Stimulated activated CD8-positive, alpha-beta memory T cell treated with anti-CD3 and anti-CD28 coated beads, Interleukin-4, amount 100 ng/mL, for 24 hours (primary cell): ENCODE measurements at places on chromosomes 2 and 18.
A peak's percentile ranks its signal among the peaks of the same experiment; 100 is the strongest.

- no peak for DNase-seq
Observed at GRCh38 chr2:40123746-40124145, 328.1 kb downstream of the SLC8A1 start.

GRCh38 chr2:61937886-61938285 lies 32.4 kb downstream of the COMMD1 start:
- no peak for DNase-seq

DNA sequence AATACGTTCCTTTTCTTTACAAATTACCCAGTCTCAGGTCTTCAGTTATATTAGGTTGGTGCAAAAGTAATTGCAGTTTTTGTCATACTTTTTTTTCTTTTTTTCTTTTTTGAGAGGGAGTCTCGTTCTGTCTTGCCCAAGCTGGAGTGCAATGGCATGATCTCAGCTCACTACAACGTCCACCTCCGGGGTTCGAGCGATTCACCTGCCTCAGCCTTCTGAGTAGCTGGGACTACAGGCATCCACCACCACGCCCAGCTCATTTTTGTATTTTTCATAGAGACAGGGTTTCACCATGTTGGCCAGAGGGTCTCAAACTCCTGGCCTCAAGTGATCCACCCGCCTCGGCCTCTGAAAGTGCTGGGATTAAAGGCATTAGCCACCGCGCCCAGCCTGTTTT lies 43.8 kb upstream of the ASAP2 start:
- DNase-seq = no peak

DNA sequence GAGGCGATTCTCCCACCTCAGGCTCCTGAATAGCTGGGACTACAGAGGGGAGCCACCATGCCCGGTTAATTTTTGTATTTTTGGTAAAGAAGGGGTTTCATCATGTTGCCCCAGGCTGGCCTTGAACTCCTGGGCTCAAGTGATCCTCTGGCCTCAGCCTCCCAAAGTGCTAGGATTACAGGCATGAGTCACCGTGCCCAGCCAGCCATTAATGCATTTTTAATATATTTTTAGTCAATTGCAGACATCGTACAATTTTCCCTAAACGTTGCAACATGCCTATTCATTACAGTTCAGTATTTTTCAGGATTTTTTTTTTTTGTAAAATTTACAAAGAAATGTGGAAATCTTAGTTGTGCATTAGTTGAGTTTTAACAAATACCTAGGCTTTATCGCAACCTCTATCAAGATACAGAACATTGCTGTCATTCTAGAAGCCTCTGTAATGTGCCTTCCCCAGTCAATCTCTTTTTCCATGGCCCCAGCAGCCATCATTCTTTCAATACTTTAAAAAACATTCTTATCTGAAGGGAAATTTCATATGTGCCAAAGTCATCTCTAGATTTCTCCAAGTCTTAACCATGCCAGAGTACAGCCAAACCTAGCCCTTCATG lies 14.7 kb downstream of the NABP1 start:
- no peak for DNase-seq

DNA sequence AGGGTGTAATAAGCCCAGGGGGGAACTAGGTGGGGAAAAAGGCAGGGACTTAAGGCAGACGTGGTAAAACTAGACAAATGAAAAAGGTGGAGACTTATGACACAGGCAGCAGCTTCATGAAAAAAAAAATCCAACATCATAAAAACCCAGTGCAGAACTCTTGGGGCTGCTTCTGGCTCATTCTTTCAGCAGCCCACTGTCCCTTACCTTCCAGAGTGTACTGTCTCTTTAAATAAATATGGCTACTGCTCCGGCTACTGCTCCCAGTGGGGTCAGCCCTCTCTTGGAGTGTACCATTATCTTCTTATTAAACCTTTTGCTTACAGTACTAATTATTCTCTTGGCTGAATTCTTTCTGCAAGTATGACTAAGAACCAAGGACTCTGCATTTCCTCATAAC lies 699.5 kb downstream of the DSC3 start:
- no peak for DNase-seq

DNA sequence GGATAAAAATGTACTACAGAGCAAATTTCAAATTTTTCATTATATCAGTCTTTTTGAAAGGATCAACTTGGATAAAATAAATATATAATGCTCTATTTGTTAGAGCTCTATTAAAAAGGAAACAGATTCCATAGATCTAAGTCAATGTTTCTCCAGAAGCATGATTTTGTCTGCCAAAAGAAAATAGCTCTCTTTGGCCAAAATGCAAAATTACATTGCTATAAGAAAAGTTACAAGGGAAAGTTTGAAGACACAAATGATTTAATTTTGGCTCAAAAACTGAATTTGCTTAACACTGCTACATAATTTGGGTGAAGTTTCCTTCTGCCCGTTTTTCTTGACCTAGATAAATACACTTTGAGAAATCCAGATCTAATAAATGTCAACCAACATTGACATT lies 15.7 kb downstream of the C2orf69 start:
- DNase-seq = no peak

GRCh38 chr2:111029181-111029927 lies 91.4 kb upstream of the BCL2L11 start:
- no peak for DNase-seq

GRCh38 chr2:61018318-61018755 lies 282 bp upstream of the PUS10 start:
- no peak for DNase-seq

DNA sequence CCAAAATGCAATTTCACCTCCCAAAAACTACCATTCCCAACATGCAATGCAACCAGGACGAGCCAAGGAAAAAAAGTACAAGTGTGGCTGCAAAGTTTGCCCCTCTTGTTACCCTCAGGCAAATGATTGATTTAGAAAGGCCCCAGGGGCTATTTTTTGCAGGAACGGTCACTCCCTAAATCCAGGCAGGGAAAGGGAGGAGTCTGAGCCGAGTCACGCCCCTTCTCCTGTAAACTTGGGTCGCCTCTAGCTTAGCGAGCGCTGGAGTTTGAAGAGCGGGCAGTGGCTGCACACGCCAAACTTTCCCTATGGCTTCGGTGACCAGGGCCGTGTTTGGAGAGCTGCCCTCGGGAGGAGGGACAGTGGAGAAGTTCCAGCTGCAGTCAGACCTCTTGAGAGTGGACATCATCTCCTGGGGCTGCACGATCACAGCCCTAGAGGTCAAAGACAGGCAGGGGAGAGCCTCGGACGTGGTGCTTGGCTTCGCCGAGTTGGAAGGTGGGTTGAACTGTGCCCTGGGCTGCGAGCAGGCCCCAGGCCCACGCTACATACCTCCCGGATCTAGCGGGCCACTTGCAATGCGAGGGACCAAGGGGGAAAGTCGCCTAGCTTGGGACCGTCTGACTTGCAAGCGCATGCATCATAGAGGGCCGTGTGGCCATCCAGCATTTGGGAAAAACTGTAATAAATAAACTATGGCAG lies at the start of gene GALM:
Gene GALM (plus strand): TSS at position 261 of the 702 bp plus-strand sequence. CDS start 48 bp downstream, at position 309.
- peak; percentile 35 for DNase-seq

DNA sequence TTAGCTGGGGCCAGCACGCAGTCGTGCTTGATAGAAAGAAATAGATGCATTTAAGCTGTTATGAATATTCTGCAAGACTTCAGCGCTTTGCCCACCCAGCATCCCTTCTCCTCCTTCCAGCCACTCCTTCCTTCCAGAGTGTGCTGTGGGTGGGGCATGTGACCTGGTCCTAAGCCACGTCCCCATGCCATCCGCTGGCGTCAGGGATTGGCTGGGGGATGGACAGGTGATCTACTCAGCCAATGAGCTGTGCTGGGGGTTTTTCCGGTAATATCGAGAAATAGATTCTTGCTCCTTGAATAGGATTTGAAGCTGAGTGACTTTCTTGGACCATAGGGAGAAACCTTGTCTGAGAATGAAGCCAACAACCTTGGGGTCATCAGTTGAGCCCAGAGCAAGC lies 4.8 kb upstream of the ZAP70 start:
- DNase-seq = no peak

DNA sequence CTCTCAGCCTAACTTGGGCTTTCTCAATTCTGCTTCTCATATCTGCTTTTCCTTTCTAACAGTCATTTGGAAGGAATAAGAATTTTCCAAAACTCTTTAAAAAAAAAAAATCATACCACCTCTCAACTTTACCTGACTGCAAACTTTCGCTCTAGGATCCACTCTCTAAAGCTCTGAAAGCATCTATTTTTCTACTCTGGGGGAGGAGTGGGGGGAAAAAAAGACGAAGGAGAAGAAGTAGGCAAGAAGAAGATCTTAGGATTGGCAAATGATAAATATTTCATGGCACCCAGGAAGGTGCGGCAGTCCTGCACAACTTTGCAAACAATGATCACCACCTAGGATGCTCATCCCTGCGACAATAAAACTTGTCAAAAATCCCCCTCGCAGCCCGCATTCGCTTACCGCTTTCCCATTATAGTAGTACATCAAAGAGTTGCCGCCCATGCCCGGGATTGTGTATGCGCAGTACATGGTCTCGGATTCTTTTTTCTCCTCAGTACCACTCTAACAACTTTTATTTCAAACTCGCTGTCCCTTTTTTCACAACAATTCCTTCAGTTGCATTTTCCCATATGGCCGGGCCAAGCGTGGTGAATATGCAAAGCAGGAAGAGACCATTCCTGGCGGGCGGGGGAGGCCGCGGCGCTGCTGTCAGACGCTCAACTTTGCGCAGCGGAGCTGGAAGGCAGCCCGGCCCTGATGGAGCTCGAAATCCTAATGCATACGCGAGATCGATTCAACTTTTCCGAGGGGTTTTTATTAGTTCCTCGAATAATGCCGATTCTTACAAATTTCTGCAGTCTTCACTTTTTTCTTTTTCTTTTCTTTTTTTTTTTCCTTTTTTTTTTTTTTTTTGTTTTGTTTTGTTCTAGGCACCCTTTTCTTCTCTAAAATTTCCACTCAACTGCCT lies 266.5 kb downstream of the TCF4 start:
- DNase-seq = peak; percentile 17

GRCh38 chr2:144509001-144509878 lies 10.7 kb downstream of the ZEB2 start:
- no peak for DNase-seq
